Suppressor macrophage treated with lipopolysaccharide for 4 hours (primary cell): ENCODE measurements at places on chromosomes 5 and 9.

- DNase-seq = peak; percentile 73
Observed at GRCh38 chr5:87081511-87082372, 185.9 kb upstream of the RASA1 start.

GRCh38 chr9:133355881-133356357 is 368 bp downstream of the SURF1 start:
- no peak for DNase-seq

DNA sequence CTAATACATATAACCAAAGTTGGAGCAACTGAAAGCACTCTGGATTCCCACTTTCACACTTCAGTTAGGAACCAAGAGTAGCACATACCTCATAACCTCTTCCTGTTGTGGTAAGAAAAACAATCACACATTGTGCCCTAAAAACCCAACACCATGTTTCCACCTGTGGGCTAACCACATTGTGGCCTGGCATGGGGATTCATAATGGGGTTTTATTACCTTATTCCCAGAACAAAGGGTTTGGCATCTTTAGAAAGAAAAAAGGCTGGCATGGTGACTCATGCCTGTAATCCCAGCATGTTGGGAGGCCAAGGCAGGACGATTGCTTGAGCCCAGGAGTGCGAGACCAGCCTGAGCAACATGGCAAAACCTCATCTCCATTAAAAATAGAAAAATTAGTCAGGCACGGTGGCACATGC is 60.6 kb downstream of the HSD17B3 start:
- DNase-seq = no peak

GRCh38 chr9:89720696-89721175 is 115.9 kb downstream of the GADD45G start:
- peak; percentile 58 for DNase-seq

- DNase-seq = no peak
Observed at GRCh38 chr5:181211208-181211607, 6.2 kb upstream of the TRIM7 start.
